AML-193 (cell line): ENCODE measurements at places on chromosomes 6 and 20.

GRCh38 chr6:43812850-43813578 lies 43.0 kb downstream of the VEGFA start:
- no peak for DNase-seq

- no peak for DNase-seq
Measured at GRCh38 chr6:167759206-167759605, 67.5 kb upstream of the AFDN start.

DNA sequence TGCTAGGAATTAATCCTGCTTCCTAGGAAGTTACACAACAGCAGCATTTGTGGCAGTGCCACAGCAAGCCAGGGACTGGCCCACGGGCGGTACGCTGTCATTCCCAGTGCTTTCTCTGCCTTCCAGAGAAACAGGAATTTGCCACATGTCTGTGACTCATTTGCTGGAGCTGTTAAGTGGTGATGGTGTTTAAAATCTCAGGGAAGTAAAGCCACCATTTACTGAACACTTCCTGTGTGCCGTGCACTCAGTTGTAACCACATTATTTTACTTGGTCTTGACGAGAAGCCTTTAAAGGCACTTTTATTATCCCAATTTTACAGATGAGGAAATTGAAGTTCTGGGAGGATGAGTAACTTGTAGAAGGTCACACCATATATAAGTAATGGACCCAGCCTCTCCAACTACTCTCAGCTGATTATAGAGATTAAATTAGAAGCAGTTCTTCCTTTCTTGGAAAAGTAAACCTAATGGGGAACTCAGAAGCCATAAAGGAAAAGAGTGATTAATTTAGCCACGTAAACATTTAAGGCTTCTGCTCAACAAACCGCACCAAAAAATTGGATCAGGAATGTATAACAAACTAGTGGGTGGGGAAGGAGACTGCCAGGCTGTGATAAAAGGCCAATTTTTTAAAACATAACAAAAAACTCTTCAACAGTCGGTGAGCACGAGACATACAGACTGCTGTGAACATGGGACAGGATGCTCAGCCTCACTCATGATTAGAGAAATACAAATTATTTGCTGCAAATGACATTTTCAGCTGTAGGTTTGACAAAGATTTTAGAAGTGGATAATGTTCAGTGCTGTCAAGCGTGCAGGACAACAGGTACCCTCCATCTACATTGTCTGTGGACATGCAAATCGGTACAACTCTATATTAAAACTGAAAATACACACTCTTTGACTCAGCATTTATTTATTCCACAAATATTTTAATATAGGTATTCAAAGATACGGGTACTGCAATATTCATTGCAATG lies 311.2 kb downstream of the NRN1 start:
- DNase-seq = no peak

GRCh38 chr20:62776692-62777527 lies 19.4 kb upstream of the MRGBP start:
- DNase-seq = no peak

- no peak for DNase-seq
Measured at GRCh38 chr20:14566505-14566904, 229.1 kb upstream of the FLRT3 start.

- DNase-seq = no peak
Measured at GRCh38 chr6:90989763-90990162, 402.9 kb upstream of the MAP3K7 start.

GRCh38 chr6:119116712-119117281 lies 38.3 kb upstream of the FAM184A start:
- peak; percentile 14 for DNase-seq

GRCh38 chr6:136921381-136921935 lies 643 bp upstream of the SLC35D3 start:
- DNase-seq = no peak

GRCh38 chr20:48898210-48898609 lies 23.3 kb upstream of the ARFGEF2 start:
- DNase-seq = no peak

DNA sequence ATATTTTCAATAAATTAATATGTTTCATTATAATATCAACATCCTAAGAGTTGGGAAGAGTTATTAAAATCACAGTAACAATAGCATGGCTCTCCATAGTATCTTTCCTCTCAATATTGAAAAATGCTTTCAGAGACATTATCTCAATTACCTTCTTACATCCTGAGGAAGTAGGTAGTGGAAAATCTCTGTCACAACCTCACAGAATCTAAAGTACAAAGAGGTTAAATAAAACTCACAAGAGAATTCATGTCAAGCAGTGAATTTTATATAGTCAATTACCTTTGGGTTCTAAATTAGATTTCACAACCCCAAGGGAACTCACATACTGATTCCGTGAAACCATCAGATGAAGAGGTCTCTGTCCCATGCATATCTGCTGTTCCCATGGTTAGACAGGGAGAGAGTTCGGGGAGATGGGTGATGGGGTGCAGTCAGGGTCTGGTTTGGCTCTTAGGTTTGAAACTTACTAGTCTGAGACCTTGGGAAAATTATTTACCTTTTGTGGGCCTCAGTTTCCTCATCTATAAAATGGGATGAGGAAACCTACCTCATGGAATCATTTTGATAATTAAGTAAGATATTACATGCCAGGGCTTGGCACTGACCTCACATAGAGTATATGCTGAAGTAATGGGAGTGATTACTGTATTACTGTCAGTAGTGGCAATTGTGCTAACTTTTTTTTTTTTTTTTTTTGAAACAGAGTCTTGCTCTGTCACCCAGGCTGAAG lies 74.0 kb upstream of the SNX9 start:
- no peak for DNase-seq

- DNase-seq = no peak
Measured at GRCh38 chr20:53958260-53958659, 112.1 kb downstream of the BCAS1 start.

- DNase-seq = no peak
Measured at GRCh38 chr20:41111578-41111951, 25.8 kb upstream of the PLCG1 start.

DNA sequence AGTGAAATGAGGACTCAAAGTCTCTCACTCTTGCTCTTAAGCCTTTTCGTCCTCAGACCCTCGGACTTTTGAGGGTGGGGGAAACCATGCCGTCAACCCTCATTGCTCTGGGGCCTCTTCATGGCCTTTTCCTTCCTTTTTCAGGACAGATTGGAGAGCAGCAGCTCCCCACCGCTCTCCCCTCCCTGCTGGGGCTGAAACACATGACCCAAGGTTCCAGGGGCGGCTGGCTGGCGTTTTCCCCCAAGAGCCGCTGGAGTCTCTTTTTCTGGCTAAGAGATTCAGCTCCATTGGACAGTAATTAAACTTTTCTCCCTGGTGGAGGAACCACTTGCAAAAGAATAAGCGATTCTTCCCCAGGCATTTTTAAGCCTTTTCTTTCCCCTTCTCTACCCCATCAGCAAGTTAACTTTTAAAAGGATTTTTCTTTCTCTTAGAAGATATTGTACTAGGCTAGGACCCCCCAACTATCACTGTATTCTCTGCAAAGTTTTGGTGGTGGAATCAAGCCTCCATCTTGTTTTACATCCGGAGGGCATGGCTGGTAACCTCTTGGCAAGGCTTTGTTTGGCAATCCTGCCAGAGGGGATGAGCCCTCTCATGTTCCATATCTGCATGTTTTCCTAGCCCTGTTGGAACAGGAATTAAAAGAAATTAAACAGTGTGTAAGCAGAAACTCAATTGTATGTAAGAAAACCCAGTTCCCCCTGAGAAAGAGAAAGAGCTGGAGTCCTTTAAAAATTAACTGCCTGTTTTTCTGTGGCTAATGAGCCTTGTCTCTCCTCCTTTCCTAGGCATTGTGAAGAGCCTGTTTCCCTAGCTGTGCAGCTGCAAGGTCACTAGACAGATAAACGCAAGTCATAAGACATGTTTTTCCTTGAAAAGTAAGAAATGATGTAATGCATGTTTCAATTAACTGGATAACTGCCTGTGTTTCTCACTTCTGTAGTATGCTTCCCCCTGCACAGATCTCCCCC lies 100.8 kb upstream of the GPR6 start:
- DNase-seq = no peak

GRCh38 chr6:70396796-70397729 lies 16.2 kb upstream of the FAM135A start:
- no peak for DNase-seq

- no peak for DNase-seq
Measured at GRCh38 chr20:47191074-47191673, 165.3 kb downstream of the ZMYND8 start.

- DNase-seq = no peak
Measured at GRCh38 chr6:65113581-65113980, 593.4 kb downstream of the EYS start.
